ENCODE measurements at places on chromosomes 4 and X.
A peak's percentile ranks its signal among the peaks of the same experiment; 100 is the strongest.

DNA sequence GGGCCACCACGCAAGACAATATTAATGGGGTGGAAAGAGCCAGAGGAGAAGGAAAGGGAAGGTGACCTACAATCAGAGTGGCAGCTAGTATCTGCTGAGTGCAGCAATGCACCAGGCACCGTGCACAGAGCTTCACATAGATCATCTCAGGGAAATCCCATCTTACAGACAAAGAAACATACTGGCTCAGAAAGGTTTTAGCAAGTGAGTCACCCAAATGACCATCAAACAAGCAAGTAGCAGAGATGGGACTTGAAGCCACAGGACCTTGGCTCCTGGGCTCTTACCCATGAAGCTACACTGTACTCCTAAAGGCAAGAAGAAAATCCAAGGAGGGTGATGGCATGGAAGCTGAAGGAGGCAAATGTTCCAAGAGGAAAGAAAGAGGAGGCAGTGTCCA, 6.8 kb downstream of the ANXA5 start:
- no peak for DNase-seq

GRCh38 chrX:118755633-118756032, 28.2 kb downstream of the IL13RA1 start:
- DNase-seq: no peak

- DNase-seq: no peak
These were observed 558.2 kb upstream of the NDST4 start for GRCh38 chr4:115671581-115671980.

GRCh38 chrX:17655211-17656034, 81.9 kb upstream of the SCML1 start:
- DNase-seq: no peak

DNA sequence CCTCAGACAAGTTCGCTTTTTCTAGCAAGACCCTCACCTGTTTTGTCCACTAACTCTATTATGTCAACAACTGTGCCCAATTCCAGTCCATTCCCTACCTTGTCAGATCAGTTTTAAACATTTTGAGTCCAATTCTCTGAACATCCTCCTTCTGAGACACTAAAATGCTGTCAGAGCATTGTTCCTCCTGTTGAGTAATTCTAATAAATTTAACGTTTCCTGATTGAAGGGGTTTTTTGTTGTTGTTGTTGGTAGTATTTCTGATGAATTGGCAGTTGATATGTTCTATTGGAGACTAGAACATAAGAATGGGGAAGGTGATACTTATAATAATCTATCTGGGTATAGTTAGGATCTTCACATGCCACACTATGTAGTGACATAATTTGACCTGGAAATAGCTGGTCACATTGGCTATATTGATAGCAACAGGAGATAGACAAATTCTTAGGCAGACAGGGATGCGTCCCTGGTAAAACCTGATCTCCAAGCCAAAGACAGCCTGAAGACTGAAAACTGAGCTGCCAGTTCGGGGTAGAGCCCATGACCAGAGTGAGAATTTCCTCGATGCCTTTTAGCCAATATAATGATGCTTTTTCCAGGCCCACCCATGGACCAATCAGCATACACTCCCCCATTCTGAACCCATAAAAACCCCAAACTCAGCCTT, 12.4 kb upstream of the CXCL2 start:
- no peak for DNase-seq

DNA sequence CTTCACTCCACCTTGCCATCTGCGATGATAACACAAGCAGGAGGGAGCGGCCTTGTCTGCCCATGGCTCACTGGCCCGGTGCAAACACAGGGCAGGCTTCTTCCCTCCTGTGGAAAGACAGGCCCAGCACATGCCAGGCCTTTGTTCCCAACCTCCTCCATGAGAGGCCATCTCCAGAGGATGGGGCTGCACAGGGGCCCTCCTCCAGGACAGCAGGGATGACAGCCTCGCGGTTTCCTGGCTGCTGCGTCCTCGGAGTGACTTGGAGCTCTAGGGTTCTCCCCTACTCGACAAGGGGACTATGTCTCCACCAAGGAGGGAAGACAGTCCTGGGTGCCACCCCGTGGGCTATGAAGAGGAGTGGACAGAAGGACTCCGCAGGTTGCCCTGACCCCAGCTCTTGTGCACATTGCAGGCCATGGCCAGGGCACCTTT, 21.8 kb downstream of the RNF212 start:
- no peak for DNase-seq

- no peak for DNase-seq
These were observed 584 bp downstream of the TMEM271 start for GRCh38 chr4:575281-576141.

GRCh38 chr4:25923745-25924144, 9.7 kb downstream of the SMIM20 start:
- DNase-seq: no peak

- no peak for DNase-seq
These were observed 179.6 kb downstream of the GRID2 start for GRCh38 chr4:92483341-92483740.

GRCh38 chr4:20046931-20047677, 204.6 kb upstream of the SLIT2 start:
- no peak for DNase-seq

GRCh38 chr4:7513671-7514070, 78.9 kb upstream of the PSAPL1 start:
- no peak for DNase-seq

DNA sequence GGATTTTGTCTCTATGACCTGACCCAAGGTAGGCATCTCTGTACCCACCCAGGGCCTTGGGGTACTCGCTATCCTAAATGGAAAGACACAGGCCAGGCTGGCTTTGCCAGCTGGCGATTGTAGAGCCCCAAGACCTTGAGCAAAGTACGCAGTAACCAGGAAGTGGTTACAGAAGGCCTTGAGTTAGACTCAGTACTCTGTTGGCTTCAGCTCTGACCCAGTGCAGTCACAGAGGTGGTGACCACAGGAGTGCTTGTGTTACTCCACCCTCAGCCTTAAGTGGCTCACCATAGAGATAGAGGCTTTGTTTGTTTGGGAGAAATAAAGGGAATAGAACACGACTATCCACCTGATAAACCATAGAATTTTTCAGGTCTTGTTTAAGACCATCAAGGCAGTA, 880.5 kb upstream of the POU3F4 start:
- no peak for DNase-seq

DNA sequence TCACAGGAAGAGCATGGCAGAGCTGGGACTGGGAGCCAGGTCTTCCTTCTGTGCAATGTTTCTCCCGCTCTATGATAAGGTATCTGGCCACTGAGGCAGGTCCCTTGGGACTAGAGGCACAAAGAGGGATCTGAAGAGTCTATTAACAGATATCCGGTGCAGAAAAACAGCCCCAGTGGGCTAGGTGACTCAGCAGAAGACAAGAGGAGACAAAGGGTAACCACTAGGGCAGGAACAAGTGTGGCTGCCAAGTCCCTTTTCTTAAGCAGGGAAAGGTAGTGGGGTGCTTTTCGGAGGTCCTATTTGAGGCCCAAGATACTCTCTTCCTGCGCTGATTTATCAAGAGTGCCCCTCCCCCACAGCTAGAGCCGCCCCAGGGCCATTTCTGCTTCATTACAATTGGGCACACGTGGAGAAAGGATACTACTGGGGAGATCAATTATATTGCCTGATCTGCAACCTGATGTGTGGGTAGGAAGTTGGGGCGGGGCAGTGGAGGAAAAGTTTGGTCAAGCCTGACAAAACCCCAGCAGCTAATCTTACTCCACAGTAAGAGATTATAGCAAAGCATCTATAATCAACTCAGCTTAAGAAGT, at the start of gene DGAT2L6:
DGAT2L6 (plus strand) TSS at position 546 of the 596 bp plus-strand sequence. CDS start 100 bp downstream, outside the sequence.
- no peak for DNase-seq

DNA sequence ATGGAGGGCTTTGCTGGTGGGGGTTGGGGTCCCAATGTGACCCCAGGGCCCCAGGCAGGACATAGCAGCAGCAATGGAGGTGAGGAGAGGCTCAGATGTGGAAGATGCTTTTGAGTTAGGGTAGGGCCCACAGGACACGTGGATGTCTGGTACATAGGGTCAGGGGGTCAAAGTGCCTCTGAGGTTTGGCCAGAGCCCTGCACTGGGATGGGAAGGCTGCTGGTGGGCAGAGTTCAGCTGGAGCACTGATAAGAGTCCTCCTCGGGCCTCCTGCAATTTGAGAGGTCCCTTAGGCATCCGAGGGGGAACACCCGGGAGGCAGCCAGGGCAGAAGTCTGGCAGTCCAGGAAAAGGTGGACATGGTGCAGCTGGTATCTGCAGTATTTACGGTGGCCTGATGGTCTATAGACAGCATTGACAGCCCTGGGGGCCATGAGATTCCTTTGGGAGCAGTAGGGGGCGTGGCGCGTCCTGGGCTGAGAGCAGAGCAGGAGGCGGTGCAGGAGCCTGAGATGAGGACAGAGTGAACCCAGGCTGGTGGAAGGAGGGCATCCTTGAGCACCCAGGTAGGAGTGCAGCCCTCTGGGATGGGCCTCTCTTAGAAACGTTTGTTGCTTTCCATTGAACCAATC, 22.6 kb downstream of the CCNQ start:
- DNase-seq: no peak

DNA sequence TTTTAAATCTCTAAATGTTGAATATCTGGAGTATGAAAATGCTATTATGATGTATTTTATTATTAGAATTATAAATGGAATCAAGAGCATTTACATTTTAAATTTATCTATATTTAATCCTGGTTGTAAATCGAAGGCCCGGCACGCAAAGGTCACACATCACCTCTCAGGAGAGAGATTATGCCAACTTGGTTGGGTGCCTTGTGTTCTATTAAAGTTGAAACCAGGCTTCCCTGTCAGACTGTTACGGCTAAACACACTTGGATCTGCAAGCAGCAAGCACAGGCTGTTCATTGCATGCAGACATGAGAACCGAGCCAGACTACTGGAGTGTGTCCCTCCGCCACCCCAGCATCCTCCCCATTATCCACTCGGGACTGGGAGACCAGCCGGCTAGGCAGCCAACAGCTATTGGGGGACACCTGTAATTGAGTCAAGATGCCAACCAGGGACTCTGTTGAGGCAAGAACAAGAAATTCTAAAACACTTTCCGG, 16.4 kb upstream of the SEL1L3 start:
- DNase-seq: no peak

GRCh38 chrX:29880977-29881376, 334.4 kb upstream of the MAGEB2 start:
- no peak for DNase-seq

DNA sequence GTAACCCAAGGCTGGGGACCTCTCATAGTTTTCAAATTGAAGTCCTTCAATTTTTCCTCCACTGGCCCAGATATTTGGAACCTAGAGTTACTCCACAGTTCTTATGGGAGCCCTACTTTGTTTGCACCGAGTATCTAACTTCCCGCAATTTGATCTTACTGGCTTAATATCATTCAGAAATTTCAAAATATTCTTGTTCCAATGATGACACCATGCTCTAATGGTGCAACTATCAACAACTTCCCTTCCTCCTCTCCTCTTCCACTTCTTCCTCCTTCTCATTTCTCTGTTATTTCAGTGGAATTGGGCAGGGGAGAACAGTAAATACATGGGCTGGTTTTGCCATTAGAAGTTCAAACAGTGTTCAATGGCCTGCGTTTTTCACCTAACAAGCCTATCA, 20.2 kb downstream of the PDCL2 start:
- no peak for DNase-seq

DNA sequence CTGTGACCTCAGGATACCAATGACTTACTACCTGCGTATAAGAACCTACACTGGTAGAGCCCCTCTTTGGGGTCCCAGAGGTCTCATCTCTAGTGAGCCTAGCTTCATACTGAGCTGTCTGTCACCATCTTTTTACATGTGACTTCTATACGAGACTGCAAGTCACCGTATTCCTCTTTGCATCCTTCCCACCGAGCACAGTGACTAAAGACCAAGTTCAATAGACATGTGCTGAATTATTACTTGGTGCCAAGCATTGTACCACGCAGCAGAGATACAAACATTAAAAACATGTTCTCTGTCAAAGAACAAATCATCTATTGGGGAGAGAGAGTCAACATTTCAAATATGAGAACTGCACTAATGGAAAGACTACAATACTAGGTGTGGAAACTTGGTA, 16.4 kb downstream of the ARAP2 start:
- no peak for DNase-seq

DNA sequence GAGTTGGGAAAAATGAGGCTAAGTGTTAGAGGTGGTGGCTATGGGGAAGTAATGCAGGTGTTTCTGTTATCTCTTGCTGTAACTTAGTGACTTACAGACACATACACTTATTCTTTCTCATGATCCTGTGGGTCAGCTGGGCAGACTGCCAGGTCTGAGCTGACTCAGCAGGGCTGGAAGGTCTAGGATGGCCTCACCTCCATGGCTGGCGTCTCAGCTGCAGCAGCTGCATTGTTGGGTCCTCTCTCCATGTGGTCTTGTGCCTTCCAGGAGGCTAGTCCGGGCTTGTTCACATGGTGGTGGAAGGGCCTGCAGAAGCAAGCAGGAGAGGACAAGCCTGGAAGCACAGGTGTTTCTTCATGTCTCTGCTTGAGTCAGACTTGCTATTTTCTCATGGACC, 172.7 kb downstream of the NHS start:
- DNase-seq: peak; percentile 28

- no peak for DNase-seq
These were observed 310.3 kb upstream of the GNPDA2 start for GRCh38 chr4:45036677-45037076.

DNA sequence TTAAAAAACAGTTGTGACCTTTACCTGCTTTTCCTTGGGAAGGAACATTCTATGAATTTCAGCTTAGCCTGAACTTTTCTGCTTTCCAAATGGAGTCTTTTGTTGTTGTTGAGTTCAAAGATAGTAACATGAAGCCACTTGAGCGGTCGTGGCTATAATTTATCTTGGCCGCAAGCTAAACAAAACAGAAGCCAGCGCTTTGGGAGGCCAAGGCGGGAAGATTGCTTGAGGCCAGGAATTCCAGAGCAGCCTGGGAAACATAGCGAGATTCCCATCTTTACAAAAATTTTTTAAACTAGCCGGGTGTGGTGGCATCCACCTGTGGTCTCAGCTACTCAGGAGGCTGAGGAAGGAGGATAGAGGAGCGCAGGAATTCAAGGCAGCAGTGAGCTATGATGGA, 29.9 kb downstream of the TKTL1 start:
- no peak for DNase-seq

DNA sequence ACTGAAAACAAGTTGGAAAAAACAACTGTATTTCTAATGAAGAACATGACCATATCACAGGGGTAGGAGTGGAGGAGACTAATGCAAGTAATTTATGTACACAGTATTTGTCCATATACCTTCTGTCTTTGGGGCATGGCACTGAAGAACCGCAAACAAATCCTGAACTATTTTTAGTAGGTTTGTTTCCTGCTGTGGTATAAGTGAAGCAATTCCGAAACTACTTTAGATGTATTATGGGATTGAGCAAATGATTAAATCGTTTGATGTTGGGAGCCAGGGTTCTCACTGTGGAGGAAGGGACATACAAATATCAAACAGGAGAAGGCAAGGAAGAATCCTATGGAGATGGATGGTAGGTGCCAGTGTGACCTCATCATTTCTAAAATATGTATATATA, 18.9 kb upstream of the SH3KBP1 start:
- no peak for DNase-seq

GRCh38 chr4:80360900-80361299, 25.4 kb downstream of the CFAP299 start:
- no peak for DNase-seq

- DNase-seq: no peak
These were observed 812.4 kb downstream of the STPG2 start for GRCh38 chr4:97330917-97331316.

- DNase-seq: no peak
These were observed 41.1 kb upstream of the CD99 start for GRCh38 chrX:2650037-2650436.
